ENCODE measurements at places on chromosomes 3 and 15.

- DNase-seq: no peak
These were observed 13.2 kb downstream of the STOML1 start for GRCh38 chr15:73978896-73979295.

- DNase-seq: no peak
These were observed 9.5 kb upstream of the NR2F2 start for GRCh38 chr15:96320703-96321638.

DNA sequence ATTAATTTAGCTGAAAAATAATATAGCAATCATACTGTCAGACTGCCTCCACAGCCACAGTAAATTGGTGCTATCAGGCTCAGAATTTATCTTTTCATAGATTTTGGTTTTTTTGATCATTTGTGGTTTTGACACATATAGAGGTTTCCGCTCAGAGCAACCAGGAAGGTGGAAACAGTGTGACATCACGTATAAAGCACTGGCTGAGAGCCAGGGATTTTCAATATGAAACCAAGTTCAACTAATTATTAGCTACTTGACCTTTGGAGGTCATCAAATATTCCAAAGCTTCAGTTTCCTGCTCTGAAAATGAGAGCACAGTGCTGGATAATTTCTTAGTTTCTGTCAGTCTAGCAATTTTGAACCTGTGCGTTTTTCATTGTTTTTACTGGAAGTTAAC lies 433.8 kb upstream of the SUCLG2 start:
- DNase-seq: no peak

DNA sequence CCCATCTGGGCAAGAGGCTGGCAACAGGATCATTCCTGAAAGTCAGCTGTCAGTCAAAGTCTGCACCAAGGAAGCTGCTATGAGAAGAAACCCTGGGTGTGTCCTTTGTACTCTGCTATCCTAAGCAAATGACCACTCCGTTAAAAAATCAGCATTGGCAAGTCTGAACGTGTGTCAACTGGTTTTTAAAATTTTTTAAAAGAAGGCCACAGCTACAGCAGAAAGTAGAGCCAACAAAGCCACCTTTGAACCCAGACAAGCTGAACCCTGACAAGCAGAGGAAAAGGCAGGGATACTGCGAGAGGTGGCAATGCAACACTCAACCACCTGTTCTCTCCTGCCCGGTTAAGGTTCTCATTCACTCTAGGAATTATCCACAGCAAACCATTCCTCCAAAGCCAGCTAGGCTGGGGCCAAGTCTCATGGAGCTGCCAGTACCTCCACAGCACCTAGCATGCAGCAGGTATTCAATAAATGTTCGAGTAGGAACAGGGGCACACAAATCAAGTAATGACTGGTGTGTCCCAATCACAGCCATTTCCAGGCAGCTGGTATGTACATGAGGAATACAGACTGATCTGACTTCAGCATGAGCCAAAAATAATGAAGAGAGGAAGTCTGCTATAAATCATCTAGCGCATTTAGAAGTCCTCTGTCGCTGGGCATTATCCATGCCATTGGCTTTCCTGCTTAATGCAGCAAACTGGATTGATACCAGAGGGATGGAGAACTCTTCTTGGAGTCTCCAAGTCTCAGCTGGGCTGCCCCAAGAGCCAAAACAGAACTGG lies 76.0 kb downstream of the ADCY5 start:
- DNase-seq: no peak

- DNase-seq: no peak
These were observed 124.7 kb upstream of the NANOGP8 start for GRCh38 chr15:35209838-35210237.

DNA sequence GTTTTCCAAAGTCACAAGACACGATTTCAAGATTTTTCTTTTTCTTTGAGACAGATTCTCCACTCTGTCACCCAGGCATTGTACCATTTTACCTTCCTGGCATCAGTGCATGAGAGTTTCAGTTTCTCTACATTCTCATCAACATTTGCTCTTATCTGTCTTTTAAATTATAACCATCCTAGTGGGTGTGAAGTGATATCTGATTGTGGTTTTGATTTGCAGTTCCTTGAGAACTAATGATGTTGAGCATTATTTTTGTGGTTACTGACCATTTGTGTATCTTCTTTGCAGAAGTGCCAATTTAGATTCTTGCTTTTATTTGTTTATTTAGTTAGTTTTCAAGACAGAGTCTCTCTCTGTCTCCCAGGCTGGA lies 41.2 kb downstream of the ADIPOQ start:
- no peak for DNase-seq

GRCh38 chr3:119937229-119937628 lies 155.3 kb downstream of the NR1I2 start:
- DNase-seq: no peak

DNA sequence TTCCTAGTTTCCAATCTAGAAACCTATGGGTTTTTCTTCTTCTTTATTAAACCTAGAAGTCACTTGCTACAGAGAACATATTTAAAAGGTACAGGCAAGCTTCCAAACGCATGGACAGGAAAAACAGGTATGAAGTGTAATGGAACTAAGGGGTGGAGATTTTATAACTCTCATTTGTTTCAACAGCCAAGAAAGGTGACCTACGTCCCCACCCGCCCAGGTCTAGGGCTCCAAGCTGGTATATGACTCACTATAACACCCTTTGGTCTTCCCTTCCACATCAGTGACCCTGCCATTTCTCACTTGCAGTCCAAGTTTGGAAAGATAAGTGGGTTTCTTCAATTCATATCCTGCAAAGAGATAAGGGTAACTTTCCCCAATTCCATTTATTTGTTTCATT lies 6.0 kb upstream of the LIPH start:
- DNase-seq: no peak

DNA sequence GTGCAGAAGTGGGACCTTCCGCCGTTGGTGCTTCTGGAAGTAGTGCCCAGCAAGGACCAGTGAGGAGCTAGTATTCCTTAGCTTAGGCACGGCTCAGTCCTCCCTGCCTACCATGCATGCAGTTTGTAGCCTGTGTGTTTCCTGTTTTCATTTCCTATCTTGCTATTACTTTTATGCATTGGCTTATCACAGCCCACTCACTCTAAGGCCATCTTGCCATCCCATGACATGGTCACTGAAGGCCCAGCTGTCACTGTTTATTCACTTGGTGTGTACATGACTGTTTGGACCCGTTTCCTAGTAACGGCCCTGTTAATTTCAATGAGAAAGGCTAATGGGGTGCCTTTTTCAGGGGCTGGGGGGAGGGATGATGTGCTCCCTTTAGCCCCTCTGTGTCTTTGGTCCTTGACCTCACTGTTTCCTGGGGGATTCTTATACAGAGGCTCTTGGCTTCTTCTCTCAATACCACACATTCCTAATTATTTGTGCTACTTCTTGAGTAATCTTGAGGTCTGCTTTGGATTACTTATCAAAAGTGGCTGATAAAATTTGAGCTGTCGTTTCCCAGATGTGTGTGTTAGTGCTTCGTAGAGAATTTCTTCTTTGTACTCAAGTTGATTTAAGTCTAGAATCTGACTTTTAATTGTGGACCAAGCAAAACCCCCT lies 24.5 kb upstream of the TRAK1 start:
- DNase-seq: no peak

DNA sequence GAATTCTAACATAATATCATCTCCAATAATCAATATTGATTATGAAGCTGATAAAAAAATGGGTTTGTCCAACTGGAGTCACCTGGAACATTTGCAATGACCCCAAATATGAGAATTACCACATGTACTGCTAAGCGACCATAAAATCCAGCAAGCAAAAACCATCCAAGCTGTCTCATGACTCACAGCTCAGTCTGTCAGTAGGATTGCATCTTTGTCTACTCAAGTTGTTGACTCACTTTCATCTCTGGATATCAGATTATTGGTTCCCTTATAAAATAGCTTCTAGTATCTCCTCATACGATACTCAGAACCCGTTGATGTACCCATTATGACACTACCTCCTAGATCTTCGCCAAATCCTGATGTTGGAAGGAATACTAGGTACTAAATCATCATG lies 209.8 kb upstream of the ATP11B start:
- no peak for DNase-seq

GRCh38 chr3:42014458-42014920 lies 52.6 kb upstream of the ULK4 start:
- no peak for DNase-seq

- no peak for DNase-seq
These were observed 98.2 kb downstream of the TLE3 start for GRCh38 chr15:69999392-70000085.

DNA sequence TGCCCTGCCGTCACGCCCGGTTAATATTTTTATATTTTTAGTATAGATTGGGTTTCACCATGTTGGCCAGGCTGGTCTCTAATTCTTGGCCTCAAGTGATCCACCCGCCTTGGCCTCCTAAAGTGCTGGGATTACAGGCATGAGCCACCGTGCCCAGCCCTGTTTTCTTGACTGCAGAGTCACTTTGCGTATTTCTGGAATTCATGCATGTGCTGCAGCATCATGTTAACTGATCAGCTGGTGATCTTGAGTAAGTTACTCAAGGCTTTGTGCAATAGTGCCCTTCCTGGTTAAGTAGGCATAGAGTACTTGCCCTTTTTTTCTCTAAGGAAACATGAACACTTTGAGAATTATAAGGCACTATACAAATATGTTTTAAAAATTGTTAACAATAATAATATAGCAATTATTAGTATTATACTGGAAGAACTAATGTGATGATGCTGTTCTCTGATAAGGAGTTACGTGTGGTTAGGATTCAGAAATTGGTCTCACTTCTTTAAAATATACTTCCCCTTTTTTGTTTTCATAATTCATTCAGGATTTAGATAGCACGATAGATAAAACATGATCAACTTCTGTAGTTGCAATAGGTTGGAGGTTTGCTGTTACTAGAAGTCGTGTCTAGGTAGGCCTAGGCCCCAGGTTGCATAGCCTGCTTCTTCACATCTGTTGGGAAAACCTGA lies 33.6 kb downstream of the GPR171 start:
- DNase-seq: no peak

DNA sequence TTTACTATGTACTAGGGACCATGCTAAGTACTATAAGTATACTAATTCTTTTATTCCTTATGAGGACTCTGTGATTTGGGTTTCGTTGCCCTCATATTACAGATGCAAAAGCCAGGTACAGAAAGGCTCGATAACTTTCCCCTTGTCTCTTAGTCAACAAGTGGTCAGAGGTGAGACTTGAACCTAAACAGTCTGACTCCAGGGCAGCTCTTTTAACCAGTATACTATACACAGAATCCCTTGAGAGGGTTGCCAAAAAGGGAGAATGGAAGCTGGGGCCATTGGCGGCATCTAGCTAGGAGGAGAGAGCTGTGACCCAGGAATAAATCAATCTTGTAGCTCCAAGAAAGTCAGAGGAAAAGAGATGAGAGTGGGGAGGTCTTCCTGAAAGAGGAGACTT lies 92.4 kb downstream of the TOP2B start:
- DNase-seq: no peak

DNA sequence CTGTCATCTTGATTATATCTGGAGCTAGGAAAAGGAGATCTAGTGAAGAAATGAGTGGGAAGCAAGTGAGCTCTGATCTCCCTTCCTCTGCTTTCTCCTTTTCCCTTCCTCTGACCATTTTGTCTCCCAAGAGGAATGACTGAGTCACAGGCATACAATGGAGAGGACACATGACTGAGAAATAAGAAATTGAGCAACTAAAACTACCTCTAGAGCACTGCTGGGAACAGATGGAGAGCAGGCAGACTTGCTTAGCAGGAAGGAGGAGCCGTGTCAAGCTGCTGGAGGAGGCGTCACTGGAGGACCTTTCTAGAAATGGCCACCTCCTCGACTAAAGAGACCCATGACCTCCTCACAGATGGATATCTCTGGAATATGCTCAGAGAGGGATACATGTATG lies 66.9 kb upstream of the MYO5C start:
- no peak for DNase-seq

- no peak for DNase-seq
These were observed 33.8 kb upstream of the TFRC start for GRCh38 chr3:196115678-196116083.

DNA sequence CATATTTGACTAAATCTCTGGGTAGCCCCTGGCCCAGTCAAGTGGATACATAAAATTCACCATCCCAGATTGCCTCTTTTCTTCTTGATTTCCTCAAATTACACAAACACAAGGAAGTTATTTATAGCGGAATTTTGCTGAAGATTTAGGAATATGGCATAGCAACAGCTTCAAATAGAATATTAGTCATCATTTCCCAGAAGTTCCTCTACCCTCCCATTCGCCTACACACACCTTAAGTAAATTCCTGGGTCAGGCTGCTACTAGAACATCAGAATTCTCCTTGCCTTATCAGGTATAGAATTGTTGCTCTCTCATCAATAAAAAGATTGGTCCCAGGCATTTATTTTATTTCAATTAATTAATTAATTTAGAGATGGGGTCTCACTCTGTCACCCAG lies 31.6 kb downstream of the MESD start:
- DNase-seq: no peak

DNA sequence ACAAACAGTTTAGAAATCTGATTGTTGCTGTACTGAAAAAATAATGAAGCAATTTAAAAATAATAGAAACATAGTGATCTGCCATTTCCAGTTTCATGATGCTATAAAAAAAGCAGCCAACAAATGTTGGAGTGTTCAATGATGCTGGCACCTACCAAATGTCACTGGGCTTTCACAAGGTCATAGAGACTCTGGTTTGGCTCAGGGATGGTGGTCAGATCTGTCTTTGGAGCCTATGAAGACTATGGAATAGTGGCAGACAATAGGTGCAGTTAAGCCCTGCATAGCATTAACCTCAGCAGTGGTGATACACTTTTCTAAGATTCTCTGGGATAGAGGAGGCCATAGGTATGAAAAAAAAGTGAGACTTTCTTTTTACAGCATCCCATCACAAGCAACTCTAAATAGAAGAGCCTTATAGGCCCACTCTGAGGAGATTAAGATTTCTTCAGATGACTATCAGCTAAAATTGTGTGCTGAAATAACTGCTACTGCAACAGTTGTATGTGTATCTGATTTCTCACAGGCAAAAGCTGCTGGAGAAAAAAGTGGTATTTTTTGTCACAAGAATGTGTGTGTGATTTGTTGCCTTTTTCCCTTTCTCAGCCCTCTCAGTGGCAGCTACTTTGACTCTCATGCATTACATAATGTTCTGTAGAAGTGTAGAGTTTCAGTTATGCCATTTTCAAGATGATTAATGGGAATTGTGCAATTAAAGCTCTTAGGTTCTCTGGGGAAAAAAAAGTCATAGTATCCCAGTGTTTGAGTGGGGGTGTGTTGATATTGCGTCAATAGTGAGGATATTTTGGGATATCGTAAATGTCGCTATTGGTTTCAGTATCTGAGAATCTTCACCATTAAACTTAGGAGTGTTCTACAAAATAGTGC lies 137.4 kb downstream of the MBNL1 start:
- no peak for DNase-seq

GRCh38 chr3:148971401-148972163 lies 19.8 kb upstream of the GYG1 start:
- no peak for DNase-seq

DNA sequence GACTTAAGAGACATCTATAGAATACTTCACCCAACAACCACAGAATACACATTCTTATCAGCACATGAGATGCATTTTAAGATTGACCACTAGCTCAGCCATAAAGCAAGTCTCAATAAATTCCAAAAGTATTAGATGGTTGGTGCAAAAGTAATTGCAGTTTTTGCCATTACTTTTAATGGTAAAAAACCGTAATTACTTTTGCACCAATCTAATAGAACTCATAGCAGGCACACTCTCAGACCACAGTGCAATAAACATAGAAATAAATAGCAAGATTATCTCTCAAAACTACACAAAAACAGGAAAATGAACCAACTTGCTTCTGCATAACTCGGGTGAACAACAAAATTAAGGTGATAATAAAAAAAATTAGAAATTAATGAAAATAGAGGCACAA lies 33.7 kb upstream of the PPM1L start:
- no peak for DNase-seq

Data from cortex of kidney (tissue), 1 donor.